ENCODE measurements at places on chromosomes 7 and 10. TPM values are rescaled to one million over a fixed set of nuclear protein-coding genes. Genes with fewer than 3 reads are reported as not detected.

DNA sequence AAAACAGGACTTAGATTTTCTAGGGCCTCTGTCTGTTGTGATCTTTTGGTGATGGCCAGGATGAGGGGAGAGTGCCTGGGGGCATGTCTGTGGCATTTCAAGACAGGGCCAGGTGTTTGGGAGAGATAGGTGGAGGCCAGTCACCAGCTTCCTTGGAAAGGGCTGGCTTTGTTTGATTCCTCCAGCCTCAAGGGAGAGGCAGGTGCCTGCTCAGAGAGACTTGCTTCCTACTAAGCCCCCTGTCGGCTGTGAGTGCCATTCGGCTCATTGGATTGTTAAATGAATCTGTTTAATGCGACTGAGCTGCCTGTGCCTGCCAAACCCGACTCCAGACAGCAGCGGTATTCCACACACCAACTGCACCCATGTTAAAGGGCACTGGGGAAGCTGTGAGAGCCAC, 304.1 kb upstream of the COBL start:
- no peak for DNase-seq
- no peaks in the 10 kb centered on the region for H3K27me3 ChIP-seq
- no peaks in the 10 kb centered on the region for H3K4me1 ChIP-seq
- no peak overlapping the region for H3K27ac ChIP-seq
- no peak overlapping the region for H3K4me3 ChIP-seq

- no peaks in the 10 kb centered on the region for H3K36me3 ChIP-seq
- H3K4me3 ChIP-seq: no peak overlapping the region
- H3K27me3 ChIP-seq: no peaks in the 10 kb centered on the region
- DNase-seq: peak; percentile 77
Measured at GRCh38 chr7:50860598-50860997, 77.9 kb upstream of the GRB10 start.

DNA sequence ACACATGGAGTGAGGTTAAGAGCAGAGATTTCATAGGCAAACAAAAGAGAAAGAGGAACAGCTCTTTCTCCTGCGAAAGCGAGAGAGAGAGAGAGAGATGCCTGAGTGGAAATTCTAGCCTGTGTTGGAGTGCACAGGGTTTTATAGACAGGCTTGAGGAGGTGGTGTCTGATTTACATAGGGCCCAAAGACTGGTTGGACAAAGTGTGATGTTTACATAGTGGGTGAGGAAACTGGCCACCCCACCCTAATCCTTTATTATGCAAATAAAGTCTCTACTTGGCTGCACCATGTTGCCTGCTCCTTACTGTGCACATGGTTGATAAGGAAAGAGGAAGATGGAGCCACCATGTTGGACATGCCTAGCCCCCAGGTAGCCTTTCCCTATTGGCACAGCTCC, 967.8 kb upstream of the SORCS1 start:
- no peaks in the 10 kb centered on the region for H3K4me1 ChIP-seq
- DNase-seq: no peak
- no peaks in the 10 kb centered on the region for H3K36me3 ChIP-seq
- no peaks in the 10 kb centered on the region for H3K27me3 ChIP-seq
- no peak overlapping the region for H3K27ac ChIP-seq

GRCh38 chr7:69820479-69821192, 222.4 kb downstream of the AUTS2 start:
- no peaks in the 10 kb centered on the region for H3K36me3 ChIP-seq
- DNase-seq: no peak
- H3K27ac ChIP-seq: no peak overlapping the region
- peaks cover 75% of the 10 kb centered on the region for H3K4me1 ChIP-seq
- no peaks in the 10 kb centered on the region for H3K27me3 ChIP-seq

Gene FAM25C
- total RNA-seq: not detected

Gene OR9A2
- not detected for total RNA-seq

Gene CCDC126
- total RNA-seq: 14.6 TPM

All from esophagus muscularis mucosa (tissue), 4 donors.